Activated T-cell treated with anti-CD3 and anti-CD28 coated beads for 48 hours (primary cell): ENCODE measurements at places on chromosomes 11 and 22.

DNA sequence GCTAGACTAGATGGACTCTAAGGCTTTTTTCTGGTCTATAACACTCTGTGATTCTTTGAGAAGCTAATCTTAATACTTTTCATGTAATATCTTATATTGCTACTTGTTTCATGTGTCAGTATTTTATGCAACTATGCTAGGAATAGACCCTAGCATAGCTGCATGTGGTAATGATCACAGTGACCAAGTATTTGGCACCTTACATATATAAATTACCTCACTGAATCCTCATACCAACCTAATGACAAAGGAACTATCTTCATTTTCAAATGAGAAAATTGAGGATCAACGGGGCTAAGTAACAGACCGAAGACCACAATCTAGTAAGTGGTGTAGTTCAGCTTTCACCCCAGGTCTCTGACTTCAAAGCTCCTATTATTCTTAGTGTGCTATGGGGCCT lies 327.3 kb upstream of the PITPNB start:
- no peak for DNase-seq

- DNase-seq, result no peak
Observed at GRCh38 chr22:35353318-35353717, 27.6 kb upstream of the HMOX1 start.

- no peak for DNase-seq
Observed at GRCh38 chr11:47843361-47844055, 4.6 kb downstream of the NUP160 start.

DNA sequence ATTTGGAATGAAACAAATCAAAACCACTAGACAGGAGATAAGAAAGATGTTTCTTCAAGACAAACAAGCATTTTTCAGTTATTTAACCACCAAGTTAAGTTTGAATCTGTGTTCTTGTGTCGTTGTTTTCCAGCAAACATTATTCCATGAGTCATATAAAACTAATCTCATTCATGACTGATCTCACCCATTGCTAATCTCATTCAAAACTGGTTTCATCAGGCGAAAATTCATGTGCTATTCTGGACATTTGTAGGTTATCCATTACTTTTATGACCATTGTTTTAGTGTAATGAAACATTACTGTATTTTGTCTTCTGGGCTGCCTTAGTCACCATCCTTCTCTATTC lies 221.8 kb downstream of the DDX10 start:
- DNase-seq, result no peak

- no peak for DNase-seq
Observed at GRCh38 chr22:44759430-44760310, 7.3 kb downstream of the ARHGAP8 start.

GRCh38 chr11:92071660-92072059 lies 153.0 kb upstream of the FAT3 start:
- no peak for DNase-seq

- DNase-seq, result no peak
Observed at GRCh38 chr11:104404231-104405175, 240.6 kb upstream of the PDGFD start.
